ENCODE measurements at places on chromosomes 3 and 15.

DNA sequence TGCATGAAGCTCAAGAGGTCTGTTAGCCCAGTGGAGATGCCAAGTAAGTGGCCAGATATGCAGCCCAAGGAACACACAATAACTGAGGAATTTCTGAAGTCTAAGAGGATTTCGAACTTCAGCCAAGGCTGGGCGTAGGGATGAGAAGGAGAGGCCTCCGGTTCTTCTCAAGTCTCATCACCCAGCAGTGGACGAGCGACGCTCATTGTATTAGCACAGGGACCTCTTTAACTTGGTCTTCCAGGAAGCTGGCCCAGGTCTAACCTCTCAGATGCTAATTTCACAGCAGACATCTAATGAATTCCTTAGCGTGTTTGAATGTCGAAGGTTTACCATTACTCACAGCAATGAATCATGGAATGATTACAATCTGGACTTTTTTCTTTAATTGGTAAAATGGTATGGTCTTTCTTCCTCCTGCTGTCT is 85.0 kb downstream of the HES1 start:
- no peak for DNase-seq

- DNase-seq = no peak
Observed at GRCh38 chr15:87689716-87690115, 566.8 kb downstream of the NTRK3 start.

DNA sequence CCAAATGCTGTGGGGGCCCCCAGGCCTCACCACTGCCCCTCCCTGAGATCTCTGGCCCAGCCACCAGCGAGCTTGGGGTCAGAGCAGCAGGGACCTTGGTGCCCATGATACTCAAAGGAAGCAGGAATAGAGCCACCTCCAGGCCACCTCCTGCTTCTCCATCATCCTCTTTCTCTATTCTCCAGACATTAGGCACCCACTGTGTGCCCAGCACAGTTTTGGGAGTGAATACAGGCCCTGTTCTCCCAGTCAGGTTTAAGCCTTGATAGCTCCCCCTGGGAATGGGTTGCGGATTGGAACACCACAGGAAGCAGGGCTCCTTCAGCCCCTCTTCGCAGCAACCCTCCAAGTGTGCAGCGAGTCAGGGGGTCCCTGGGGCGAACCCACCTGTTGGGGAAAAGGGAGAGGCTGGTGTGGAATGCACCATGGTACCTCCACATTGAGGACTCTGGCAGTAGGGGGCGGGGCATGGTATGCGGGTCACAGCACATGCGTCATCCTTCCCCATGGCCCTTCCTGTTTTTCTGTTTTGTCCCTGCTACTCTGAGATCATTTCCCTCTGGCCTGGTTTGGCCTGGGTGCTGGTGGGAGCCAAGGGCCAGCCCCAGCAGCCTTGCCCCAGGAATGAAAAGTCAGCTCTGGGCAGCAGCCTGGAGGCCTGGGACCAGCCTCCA is 14.2 kb upstream of the SEMA3B start:
- DNase-seq = no peak

- DNase-seq = no peak
Observed at GRCh38 chr3:123658852-123659206, 74.0 kb upstream of the HACD2 start.

- DNase-seq = peak; percentile 8
Observed at GRCh38 chr3:41608347-41608746, 353.6 kb downstream of the ULK4 start.

DNA sequence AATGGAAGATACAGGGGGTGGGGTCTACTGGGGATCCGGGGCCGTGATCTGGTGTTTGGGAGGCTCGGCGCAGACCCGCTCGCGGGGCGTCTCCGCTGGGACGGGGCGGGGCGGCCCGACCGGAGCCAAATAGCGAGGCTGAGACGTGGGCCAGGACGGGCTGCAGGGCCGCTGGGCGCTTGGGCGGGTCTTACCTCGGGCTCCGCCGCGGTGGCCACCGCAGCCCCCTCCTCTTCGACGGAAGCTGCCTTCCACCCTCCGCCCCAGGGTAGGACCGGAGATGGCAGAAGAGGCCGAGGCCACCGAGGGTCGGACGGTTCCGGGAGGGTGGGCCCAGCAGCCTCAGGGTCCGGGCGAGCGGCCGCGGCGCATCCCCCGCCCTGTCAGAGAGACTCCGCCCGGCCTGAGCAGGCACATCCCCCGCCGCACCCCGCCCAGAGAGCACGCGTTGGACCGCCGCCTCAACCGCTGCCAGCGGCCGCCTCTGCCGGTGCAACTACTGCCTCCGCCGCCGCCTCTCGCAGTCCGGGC is 399 bp downstream of the MYO9A start:
- DNase-seq = no peak

DNA sequence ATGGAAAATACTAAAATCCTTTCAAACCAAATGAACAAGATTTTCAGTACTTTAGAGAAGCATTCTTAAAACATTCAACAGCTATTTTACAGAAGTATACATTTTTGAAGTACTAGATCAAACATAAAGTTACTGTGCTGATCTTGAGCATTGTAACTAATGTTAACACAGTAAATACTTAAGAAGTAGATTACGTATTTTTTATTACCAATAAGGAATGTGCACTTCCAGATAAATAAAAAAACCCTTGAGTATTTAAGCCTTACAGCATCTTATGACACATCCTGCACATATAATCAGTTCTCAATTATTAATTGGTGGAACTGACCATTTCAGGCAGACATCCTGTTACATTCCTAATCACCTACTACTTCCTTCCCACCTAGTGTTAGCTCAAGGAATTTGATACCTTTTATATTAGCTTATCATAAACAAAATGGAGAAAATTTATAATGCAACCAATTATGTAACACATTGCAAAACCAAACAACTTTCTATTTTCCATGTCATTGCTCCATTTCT is 32.8 kb downstream of the COPS2 start:
- DNase-seq = no peak

GRCh38 chr15:74265046-74265639 is 29.0 kb downstream of the CCDC33 start:
- DNase-seq = no peak

- DNase-seq = no peak
Observed at GRCh38 chr15:40314723-40315276, 7.1 kb upstream of the PLCB2 start.

GRCh38 chr15:27619204-27619603 is 479.9 kb downstream of the OCA2 start:
- DNase-seq = no peak

DNA sequence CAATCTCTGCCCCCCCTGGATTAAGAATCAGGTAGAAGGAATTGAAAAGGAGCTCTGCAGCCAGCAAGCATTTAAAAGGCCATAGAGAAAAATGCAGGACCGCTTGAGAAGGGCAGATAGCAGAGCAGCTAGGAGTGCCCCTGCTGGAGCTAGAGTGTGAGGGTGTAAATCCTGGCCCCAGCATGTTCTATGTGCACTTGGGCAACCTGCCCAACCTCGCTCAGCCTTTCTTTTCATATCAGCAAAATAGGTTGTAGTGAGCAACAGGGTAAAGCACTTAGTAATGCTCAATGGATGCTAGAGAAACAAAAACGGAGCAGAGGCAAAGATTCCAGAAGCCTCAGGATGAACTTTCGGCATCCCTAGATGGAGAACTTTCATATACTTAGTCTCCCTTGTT is 25.0 kb upstream of the THBS1 start:
- DNase-seq = no peak

- no peak for DNase-seq
Observed at GRCh38 chr3:177250151-177250550, 52.9 kb upstream of the TBL1XR1 start.

DNA sequence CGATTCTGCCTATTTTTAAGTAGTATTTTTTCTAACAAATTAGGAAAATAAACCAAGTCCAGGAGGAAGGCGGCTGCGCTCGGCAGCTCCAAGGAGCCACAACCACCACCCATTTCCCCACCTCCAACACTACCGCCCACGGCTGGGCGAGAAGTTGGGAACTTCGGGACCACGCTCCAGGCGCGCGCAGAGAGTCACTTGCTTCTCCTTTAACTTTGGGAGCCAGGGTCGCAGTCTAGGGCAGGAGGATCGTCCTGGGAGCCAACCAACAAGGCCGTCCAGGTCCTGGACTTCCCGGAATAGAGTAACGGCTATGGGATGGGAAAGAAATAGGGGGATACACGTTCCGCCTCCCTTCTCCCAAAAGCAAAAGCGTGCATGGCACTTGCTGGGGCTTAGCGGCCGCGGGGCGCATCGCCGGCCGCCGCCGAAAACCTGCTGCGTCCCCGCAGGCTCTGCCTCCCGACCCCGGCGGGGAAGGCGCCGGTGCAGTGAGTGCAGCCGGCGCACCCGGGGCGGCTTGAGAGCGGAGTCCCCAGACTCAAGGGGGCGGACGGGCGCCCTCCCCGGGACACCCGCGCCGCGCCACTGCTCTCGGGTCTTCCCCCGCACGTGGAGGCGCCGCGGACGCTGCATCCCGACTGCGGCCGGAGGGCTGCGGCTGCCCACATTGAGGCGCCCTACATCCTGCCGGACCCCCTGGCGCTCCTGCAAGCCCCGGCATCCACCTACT is 699 bp downstream of the MEGF11 start:
- peak; percentile 33 for DNase-seq

DNA sequence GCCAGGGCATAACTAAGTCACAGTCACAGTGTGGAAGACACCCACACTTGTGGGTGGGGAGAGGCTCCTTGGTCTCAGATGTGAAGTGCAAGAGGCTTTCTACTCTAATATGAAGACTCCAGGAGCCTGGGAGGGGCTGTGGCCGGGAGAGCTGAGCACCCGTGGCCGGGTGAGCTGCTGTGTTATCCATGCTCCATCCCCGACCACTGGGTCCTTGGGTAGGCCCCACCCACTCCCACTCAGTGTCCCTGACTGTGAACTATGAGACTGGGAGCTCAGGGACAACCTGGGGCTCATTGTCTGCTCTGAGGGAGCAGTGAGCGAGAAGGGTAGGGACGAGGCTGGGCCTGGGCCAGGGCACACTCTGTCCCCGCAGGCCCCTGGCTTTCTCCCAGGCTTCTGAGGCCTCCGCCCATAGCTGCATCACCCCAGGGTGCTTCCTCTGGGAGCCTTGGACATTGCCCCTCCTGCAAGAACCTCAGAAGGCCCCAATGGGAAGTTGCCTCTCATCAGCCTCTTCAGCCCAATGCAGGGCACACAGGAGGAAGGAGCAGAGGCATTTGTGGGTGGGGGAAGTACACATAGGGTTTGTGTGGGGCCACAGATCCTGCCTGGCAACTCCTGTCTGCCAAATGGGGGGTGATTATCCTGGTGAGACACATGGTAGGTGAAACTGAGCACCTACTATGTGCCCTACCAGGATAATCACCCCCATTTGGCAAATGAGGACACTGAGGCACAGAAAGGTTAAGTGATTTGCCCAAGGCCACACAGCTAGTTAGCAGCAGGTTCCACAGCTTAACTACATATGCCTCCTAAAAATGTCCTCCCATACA is 2.4 kb downstream of the ANPEP start:
- no peak for DNase-seq

DNA sequence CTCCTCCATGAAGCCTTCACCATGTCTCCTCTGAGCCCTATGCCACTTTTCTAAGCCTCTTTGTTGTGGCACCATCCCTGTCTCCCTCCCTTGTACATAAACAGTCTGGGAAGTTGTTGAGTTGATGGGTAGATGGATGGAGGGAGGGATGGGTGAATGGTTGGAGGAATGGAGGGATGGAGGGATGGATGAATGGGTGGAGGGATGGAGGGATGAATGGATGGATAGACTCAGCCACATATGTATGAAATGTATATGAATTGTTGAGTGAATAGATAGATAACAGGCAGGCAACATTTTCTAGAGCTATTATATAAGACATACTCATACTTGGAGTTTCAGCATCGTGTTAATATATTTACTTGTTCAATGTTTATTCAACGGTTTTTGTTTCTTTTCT is 58.3 kb upstream of the HES1 start:
- DNase-seq = no peak

DNA sequence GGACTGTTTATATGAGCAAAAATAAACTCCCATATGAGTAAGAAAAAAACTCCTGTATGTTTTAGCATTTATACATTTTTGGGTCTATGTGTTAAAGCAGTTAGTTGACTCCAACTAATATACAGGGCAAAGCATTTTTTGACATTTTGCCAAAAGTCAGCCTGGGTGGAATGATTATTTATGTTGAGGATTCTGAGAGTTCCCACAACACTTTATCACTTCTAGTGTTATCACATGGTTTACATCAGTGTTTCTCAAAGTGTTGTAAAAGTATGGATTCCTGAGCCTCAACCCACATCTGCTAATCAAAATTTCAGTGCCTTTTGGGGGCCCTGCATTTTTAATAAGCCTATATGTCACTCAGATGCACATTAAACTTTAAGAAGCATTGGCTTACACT is 337.3 kb upstream of the WNT5A start:
- no peak for DNase-seq

All from GM06990 (cell line).